NCI-H2081 treated with DMSO at 0.1 percent for 48 hours (cell line): ENCODE measurements at places on chromosomes 6 and 20.

GRCh38 chr20:62745279-62745951 is 36.8 kb downstream of the NTSR1 start:
- no peak for DNase-seq

DNA sequence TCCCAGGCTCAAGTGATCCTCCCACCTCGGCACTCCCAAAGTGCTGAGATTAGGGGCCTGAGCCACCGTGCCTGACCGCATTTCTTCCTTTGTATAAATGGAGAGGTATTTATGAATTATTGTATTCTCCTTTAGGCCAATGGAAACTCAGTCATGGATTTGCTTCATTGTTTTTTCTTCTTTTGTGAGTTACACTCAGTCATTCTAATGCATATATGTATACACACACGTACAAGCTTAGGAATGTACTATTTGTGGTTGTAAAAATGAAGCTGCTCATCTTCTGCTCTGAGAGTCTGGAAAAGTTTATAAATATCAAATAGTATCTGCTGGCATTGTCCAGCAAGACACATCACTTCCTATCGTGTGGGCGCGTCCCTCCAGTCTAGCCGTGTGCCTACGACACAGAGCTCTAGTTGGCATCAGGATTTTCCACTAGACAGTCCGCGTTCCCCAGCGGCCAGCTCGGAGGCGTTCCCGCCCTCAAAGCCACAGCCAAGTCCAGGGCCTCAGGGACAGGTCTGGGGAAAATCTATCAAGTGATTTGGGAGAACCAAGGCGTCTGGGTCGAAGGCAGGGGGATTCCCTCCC is 215.2 kb downstream of the NFATC2 start:
- DNase-seq, result no peak

DNA sequence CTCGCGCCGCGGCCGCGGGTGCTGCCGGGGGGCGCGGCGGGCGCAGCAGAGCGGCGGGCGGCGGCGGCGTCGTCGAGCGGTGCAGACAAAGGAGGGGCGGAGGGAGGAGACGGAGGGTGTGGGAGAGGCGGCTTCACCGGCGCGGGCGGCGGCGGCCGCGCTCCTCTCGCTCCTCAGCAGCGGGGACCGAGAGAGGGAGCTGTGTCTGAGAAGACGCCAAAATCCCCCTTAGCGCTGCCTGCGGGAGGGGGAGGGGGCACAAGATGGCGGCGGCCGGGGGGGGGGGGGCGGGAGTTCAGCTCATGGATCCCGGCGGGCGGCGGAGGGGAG is 296 bp downstream of the ADNP start:
- no peak for DNase-seq

- DNase-seq, result no peak
Observed at GRCh38 chr6:158686311-158686710, 36.5 kb downstream of the SYTL3 start.

DNA sequence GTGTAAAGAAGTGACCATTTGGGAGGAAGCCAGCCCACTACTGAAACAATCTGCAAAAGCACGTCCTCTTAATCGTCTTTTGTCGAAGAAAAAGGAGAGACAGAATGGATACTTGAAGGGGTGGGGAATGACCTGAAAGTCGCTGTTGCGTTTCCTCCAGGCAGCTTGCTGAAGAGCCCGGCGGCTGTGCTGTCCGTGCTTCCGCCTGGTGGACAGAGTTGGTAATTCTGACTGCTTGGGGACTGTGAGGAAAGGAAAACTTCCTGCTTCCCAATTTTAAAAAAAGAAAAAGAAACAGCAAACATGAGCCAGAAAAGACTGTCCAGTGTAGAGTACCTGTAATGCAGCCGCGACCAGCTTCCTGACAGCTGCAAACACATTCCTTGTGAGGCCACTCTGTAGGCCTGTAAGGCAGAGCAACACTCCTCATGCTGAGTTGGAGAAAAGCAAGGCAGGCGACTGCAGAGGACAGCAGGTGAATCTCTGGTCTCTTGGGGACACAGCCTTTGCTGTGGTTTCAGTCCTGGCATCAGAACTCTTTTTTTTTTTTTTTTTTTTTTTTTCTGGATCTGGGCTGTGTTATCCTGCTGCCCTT is 251.1 kb upstream of the TBX18 start:
- DNase-seq, result no peak

- DNase-seq, result no peak
Observed at GRCh38 chr6:145135702-145136101, 599.6 kb downstream of the EPM2A start.

GRCh38 chr20:45436732-45437485 is 21.0 kb downstream of the PIGT start:
- DNase-seq, result peak; percentile 8

GRCh38 chr6:161631676-161632194 is 357.9 kb upstream of the AGPAT4 start:
- DNase-seq, result no peak

GRCh38 chr6:34836008-34836407 is 44.1 kb downstream of the BLTP3A start:
- no peak for DNase-seq

DNA sequence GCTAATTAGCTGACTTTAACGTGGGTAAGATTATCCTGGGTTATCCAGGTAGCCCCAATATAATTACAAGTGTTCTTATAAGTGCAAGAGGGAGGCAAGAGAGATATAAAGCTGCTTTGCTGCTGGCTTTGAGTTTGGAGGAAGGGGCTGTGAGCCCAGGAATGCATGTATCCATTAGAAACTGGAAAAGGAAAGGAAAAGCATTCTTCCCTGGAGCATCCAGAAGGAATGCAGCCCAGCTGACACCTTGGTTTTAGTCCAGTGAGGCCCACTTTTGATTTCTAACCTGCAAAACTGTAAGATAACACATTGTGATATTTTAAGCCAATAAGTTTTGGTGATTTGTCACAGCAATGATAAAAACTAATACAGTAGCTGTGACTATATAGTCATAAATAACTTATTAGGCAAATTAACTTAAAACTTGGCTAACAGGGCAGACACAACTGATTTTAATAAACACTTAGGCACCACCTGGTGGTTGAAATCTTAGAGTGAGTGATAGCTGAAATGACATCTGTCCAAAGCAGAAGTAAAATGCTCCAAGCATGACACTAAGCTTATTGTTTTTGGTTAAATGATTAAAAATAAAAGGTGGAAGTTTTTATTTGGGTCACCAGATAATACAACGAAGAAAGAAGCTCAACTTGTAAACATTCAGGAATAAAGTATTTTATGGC is 35.6 kb downstream of the ADGRF4 start:
- no peak for DNase-seq

- no peak for DNase-seq
Observed at GRCh38 chr6:106517706-106518105, 111.6 kb downstream of the RTN4IP1 start.

DNA sequence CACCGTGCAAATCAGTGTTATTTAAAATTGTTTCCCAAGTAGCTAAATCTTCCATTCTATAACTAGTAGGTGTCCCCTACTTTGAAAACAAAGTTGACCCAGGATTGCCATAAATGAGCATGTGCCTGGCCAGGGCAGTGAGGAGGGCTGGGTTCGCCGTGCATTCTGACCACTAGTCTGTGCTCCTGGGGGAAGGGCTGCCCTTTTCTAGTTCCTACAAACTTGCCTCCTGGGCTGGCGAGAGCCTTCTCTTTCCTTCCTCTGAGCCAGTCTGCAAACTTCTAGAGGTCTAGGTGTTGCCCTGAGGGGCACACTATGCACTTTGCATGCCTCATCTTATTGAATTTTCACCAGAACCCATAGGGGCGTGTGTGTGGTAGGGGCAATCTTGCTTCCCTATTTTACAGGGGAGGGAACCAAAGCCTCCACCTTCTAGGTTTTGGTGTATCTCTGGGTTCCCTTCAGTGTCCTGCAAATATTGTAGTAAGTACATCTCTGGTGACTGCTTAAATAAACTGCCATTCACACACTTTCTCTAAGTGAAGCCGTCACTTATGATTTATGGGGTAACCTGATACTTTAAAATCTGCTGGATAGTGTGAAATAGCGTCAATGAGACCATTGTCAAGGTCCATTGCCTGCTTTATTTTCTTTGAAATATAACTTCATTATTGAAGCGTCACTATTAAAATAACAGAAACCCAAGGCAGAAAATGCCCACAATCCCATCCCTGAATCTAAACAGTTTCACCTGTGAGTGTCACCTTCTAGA is 42.2 kb downstream of the CDH26 start:
- DNase-seq, result no peak
